ENCODE measurements at places on chromosomes 3 and 15.

GRCh38 chr15:80556694-80557367 lies 138.3 kb upstream of the ABHD17C start:
- DNase-seq: no peak

DNA sequence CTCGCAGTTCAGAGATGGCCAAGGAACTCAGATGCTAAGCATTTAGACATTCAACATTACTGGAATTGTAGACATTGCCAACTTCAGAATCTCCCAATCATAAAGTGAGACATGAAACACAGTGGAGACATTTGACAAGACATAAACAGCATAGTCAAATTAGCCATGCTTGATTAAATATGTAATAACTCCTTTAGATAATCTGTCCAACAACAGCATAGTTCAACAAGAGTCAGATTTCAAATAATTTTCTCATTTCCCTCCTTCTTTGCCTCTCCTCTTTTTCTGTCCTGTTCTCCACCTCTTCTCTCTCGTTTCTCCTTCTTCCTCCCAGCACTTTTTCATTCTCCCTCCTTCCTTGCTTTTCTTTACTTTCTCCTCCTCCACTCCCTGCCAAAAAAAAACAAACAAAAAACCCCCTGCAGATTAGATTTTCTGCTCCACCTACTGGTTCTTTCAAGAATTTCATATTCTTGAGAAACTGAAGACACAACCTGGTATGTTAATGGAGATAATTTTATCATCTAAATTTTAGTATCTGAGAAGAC lies 20.2 kb downstream of the CPOX start:
- DNase-seq: no peak

DNA sequence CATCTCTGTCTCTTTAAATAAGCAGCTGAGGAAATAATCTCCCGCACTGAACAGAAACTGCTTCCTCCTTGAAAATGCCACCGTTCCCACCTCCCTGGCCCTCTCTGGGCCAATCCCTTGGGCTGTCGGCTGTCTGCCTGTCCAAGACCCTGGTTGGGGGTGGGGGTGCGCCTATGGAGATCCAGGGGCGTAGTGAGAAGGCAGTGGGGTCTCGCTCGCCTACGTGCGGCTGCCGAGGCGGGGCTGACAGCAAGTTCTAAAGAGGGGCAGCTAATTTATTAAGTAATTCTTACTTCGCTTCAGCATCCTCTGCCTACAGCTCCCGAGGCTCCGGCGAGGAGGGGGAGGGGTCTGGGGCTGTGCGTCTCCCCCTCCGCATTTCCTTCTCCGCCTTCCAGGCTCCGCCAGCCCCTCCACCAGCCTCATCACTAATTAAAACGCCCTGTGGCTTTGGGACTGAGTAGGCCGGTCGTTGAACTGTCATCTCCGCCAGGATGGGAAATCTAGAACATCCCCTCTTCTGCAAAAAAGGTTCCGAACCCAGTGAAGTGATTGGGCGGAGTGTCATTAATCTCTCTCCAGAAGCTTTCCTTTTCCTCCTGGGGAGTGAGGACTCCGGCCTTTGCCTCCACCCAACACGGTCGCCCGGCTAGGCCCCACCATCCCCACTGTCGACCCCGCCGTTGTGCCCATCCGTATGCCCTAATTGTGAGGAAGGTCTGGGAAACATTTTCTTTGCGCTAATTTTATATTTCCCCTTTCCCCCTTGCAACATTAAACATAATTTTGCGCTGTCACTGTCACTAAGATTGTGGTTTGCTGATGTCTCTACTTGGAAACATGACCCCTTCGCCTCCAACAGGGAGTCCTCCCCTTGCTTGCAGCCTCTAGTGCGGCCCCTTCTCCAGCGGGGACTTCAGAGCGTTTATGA lies 16.9 kb downstream of the NR2F2 start:
- no peak for DNase-seq

GRCh38 chr3:123284399-123285010 lies 82.8 kb downstream of the SEC22A start:
- DNase-seq: no peak

DNA sequence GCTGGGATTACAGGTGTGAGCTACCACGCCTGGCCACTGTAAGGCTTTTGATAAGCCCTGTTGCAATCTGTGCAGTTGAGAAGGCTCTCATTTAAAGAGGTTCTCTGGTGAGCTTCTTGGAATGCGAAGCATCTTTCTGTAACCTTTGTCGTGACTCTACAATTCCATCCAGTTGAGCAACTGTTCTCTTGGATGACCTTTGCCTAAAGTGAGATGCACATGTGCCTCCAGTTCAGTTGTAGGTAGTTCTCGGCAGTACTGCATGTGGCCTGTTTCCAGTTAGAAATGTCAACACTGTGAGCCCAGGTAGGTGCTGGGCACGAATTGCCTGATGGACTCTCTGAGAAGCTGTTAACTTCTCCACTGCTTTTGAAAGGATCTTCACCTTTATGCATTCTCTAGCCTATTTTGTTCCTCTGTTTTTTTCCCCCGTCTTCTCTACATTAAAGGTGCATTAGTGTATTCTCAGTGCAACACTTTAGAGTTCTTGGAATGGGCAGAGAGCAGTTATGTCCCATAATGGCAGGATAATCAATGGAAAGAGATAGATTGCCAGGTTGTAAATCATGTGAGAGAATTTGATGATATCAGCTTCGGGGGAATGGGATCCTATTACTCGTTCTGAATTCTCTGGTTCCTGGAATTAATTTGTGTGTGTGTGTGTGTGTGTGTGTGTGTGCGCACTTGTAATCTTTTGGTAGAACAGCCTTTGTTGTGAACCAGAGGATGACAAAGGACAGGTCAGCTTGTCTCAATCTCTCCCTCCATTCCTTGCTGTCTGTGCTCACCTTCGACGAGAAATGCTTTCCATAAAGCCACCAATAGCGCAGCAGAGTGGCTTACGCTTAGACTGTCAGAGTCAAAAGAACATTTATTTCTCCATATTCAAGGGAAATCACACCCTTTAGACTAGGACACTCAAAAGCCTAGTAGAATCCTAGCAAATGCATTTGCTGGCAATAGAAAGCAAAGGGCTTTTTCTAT lies 51.1 kb downstream of the PTPRG start:
- DNase-seq: no peak

DNA sequence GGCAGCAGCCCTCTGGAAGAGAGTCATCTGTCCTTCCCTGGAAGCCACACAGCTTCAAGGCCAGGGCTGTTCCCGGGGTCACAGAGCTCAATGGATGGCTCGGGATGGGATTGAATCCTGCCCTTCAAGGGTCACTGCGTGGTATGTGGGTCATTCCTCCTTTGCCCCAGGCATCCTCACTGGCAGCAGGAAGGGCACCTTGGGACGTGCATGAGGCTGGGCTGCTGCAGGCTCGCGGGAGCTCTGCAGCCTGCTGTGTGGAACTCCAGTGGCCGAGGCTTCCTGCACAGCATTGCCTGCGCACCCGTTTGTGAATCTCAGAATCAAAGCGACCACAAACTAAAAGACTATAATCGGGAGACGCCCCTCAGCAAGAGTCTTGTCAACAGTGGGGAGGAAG lies 60.7 kb downstream of the PCSK6 start:
- no peak for DNase-seq

GRCh38 chr3:11145888-11146287 lies 8.4 kb upstream of the HRH1 start:
- DNase-seq: no peak

- no peak for DNase-seq
These were observed 38.8 kb downstream of the IMPG2 start for GRCh38 chr3:101281521-101282030.

- DNase-seq: no peak
These were observed 44.4 kb downstream of the ANXA2 start for GRCh38 chr15:60353245-60353920.

DNA sequence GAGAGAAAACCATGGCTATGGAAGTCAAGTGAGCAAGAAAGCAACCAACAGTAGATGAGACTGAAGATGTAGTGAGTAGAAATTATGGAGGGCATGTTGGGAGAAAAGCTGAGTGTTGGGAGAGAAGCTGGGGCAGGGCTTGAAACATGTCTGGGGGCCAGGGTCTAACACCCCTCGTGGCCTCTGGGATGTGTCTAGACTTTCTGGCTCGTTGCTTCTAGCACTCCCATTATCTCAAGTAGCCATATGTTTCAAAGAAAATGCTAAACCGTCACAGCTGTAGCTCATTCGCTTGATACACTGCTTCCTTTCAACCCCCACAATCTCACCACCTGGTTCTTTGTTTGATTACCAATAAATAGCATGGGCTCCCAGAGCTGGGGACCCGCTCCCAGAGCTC lies 83.8 kb upstream of the BCHE start:
- no peak for DNase-seq

GRCh38 chr3:126835472-126836219 lies 131.6 kb downstream of the CHCHD6 start:
- DNase-seq: no peak

DNA sequence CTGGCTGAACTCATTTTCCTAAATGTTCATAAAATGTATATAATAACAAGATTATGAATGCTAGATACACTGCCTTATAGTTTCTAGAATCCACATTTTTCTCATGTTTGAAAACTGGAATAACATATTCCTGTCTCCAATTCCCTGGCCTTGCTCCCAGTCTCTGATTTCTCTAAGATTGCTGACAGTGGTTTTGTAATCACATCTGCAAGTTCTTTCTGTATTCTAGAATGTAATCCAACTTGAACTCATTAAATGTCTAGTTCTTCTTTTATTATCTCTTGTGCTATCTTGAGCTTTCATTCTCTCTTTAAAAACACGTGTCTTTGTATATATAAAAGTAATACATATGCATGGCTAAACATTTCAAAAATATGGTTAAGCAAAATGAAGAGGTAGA lies 215.2 kb upstream of the ADAMTS9 start:
- no peak for DNase-seq

All from GM13976 (cell line).